ENCODE measurements at places on chromosomes 5 and 9. TPM values are rescaled to one million over a fixed set of nuclear protein-coding genes. Genes with fewer than 3 reads are reported as not detected.

Gene SLC46A2
- not detected for total RNA-seq

- no peak for DNase-seq
These were observed 459.4 kb downstream of the ANXA1 start for GRCh38 chr9:73611032-73611431.

DNA sequence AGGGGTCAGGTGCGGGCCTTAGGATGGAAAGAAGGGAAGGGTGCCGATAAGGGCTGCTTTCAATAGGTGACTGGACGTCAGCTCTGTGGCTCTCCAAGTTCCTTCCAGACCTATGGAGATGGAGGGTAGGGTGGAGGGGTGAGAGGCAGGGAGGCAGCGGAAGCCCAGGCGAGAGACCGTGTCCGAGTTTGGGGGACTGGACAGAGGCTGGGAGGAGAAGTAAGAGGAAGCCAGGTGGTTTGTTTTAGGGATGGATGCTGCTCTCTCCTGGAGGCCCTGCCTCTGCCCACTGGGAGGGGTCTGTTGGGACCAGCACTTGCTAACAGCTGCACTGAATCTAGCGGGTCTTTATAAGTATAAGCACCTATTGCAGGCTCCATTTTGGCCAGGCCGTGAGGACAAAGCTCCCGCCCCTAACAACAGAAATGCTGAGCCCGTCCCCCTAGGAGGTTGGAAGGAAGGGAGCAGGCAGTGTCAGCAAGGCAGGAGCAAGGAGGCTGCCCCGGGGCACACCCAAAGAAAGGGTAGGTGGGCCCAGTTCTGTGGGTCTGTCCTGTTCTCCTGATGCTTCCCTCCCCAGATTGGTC is 167.5 kb downstream of the DAB2IP start:
- no peak for DNase-seq

DNA sequence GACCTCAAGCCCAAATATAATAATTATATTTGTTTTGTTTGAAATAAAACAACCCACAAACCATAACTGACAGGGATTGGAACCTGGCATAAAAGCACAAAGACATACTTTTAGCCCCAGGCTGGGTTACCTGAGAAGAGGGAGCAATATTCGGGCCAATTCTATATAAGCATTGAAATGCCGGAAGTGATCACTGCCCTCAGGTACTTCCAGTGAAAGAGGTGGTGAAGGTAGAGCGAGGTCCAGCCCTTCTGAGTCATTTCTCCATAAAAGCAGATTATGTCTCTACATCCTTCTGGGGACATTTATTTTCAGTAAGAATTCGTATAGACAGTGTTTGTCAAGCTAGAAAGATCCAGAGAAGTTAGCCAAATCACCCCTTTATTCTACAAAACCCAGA is 59.6 kb downstream of the GCNT4 start:
- no peak for DNase-seq

Gene MSX2
- total RNA-seq: 1.7 TPM

Gene MRPL50
- 15.2 TPM for total RNA-seq

Gene TPPP
- total RNA-seq: 11.0 TPM

Gene DMRTA1
- total RNA-seq: 0.38 TPM

- no peak for DNase-seq
These were observed 89.0 kb upstream of the ARAP3 start for GRCh38 chr5:141771031-141771430.

Gene MEGF10
- 1.6 TPM for total RNA-seq

DNA sequence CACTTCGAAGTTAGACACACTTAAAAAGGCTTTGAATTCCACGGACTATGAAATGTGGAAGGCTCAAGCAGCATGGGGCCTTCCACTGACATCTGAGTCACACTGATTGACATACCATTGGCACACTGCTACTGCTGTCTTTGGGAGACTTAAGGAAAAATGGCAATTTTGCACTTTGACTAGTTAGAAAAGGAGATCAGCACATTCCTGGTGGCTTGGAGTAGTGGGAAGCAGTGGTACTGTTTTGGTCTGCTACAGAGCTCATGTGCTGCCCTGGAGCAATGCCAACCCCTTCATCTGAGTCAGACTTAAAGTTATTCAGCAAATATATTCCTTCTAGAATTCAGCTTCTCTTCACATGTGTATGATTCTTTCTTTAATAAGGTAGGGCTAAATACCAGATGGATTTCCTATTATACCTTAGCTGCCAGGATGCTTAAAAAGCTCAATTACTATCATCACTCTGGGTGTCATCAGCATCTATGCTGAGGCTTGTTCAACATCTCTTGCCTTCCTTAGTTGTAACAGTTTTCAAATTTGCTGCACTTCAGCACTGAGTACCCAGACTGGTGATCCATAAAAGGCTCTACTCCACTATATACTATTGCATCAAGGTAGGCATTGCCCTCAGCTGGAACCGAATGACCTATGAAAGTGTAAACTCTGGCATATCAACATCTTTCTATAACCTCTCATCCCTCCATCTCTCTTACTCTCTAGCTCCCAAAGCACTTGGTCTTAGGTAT is 42.3 kb upstream of the MOCS2 start:
- DNase-seq: no peak

GRCh38 chr5:56264417-56265025 is 31.4 kb upstream of the ANKRD55 start:
- no peak for DNase-seq

- DNase-seq: no peak
These were observed 174.5 kb upstream of the SLC12A2 start for GRCh38 chr5:127909066-127909465.

All from psoas muscle (tissue), 8 donors.